ENCODE measurements at places on chromosomes 1 and 21. TPM values are rescaled to one million over a fixed set of nuclear protein-coding genes. Genes with fewer than 3 reads are reported as not detected.

The PLA2G2C gene
- not detected for polyA plus RNA-seq

The GREM2 gene
- 2.1 TPM for polyA plus RNA-seq

The FCGR1A gene
- polyA plus RNA-seq = not detected

The OR2T27 gene
- polyA plus RNA-seq = not detected

The LCE1E gene
- polyA plus RNA-seq = not detected

The HRNR gene
- polyA plus RNA-seq = not detected

The NUP210L gene
- polyA plus RNA-seq = 0.14 TPM

Data from CD4-positive, alpha-beta memory T cell (primary cell).